ENCODE measurements at places on chromosomes 11 and 22.
A peak's percentile ranks its signal among the peaks of the same experiment; 100 is the strongest.

GRCh38 chr22:48489551-48490499 is 1337.8 kb downstream of the BRD1 start:
- no peak for DNase-seq

GRCh38 chr11:833114-833791 is 501 bp downstream of the CD151 start:
- no peak for DNase-seq

DNA sequence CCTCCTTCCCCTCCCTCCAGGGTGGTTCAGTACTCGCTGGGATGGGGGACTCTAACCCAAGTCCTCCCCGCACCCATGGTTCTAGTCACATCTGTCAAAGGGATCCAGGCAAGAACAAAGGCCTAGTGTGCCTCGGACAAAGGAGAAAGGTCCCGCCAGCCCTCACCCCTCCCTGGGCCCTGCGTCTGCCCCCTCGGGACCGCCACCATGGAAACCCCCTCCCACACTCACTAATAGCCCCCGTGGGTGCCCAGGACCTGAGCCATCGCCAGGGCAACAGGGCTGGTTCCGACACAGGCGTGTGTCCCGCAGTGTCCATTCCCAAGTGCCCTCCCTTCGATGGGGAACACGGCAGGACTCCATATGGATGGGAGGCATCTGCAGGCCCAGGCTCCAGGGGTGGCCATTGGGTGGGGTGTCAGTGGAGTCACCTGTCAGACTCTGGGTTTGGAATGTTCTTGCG is 5.1 kb upstream of the CARNS1 start:
- no peak for DNase-seq

- DNase-seq: no peak
Measured at GRCh38 chr11:38460429-38460828, 1862.4 kb upstream of the RAG2 start.

GRCh38 chr22:31921106-31921505 is 23.2 kb upstream of the YWHAH start:
- DNase-seq: no peak

GRCh38 chr11:208181-208916 is 841 bp downstream of the RIC8A start:
- DNase-seq: peak; percentile 74

DNA sequence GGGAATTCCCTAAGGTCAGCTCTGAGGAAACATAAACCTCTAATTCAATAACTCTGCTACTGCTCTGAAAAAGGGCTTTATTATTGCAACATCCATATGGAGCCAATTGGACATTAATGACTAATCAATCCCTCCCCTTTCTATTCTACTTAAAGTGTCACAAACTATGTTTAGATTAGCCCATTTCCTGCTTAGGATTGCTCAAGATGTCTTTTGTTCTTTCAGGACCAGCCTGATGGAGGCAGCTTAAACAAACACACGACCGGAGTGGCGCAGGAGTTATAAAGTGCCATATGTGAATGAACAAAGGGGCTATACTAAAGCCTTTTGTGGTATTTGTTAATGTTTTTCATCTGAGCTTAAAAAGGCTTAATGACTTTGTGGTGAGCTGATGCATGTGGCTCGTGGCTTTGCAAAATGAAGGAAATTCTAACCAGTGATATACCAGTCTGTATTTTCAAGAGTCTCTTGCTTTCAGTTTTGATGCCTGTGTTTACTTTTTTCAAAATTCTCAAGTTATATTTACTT is 354.4 kb downstream of the SOX6 start:
- DNase-seq: no peak

GRCh38 chr22:36134182-36134581 is 26.4 kb downstream of the APOL3 start:
- no peak for DNase-seq

DNA sequence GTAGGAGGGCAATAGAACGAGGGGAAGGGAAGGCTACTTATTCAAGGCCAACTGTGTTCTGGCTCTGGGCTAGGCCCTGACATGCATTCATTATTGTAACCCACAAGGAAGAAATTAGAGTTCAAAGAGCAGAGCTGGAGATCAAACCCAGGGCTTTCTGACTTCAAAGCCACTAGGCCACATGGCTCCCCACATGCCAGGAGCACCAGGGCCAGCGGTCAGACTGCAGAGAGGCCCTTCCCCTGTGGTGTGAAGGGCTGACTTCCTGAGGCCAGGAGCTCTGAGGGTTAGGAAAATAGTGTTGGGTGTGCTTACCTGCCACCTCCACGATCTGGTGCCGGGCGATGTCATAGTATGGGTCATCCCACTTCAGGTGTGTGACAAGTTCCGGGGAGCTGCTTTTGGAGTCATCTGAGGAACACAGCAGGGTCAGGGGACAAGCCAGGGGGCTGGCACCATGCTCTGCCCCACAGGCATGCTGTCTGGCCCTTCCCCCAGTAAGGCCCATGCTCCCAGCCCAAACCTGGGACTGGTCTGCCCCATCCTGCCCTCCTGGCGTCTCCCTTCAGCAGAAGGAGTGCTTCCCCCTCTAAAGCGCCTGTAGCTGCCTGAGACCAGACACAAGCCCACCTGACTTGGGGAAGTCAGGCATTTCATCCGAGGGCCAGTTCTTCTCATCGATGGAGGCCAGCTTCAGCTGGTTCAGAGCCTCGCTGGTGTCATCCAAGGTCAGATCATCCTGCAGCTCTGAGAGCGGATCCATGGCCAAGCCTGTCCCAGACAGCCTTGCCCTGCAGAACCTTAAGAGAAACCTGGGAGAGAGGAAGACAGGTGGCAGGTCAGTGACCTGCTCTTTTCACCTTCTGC is 4.8 kb downstream of the ARHGAP1 start:
- no peak for DNase-seq

DNA sequence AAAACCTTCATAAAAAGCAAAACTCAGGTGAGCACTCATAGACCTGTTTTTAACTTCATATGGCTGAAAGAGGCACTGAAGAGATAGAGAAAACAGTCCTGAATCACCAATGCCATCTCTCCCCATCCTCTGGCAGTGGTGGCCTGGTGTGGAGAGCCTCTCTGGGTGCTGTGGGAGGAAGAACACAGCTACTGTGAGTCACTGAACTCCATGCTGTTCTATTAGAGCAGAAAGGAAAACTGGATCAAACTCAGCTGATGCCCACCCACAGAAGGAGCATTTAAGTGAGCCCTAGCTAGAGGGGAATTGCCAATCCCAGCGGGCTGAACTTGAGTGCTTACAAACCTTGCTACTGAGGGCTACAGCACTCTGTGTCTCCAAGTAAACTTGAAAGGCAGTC is 115.3 kb upstream of the SESN3 start:
- no peak for DNase-seq

GRCh38 chr11:3669742-3670183 is 1.4 kb downstream of the CHRNA10 start:
- DNase-seq: no peak

All from activated CD4-positive, alpha-beta T cell treated with anti-CD3 and anti-CD28 coated beads for 1 hour (primary cell).